ENCODE measurements at places on chromosomes 16 and 17.
A peak's percentile ranks its signal among the peaks of the same experiment; 100 is the strongest.

GRCh38 chr16:66936889-66937554, 1.7 kb downstream of the CES2 start:
- peak overlapping the region; percentile 96 for H3K27ac ChIP-seq
- no peaks in the 10 kb centered on the region for H3K27me3 ChIP-seq
- H3K36me3 ChIP-seq: peaks cover 51% of the 10 kb centered on the region
- no peak for DNase-seq
- H3K4me1 ChIP-seq: peaks cover 41% of the 10 kb centered on the region
- peak overlapping the region; percentile 93 for H3K4me3 ChIP-seq

- H3K27ac ChIP-seq: peak overlapping the region; percentile 87
- no peaks in the 10 kb centered on the region for H3K27me3 ChIP-seq
- peak overlapping the region; percentile 2 for H3K4me3 ChIP-seq
- H3K36me3 ChIP-seq: peaks cover 4% of the 10 kb centered on the region
Measured at GRCh38 chr17:27504188-27504995, 48.1 kb downstream of the KSR1 start.

- peaks cover 8% of the 10 kb centered on the region for H3K4me1 ChIP-seq
- no peak overlapping the region for H3K4me3 ChIP-seq
- peak overlapping the region; percentile 77 for H3K27ac ChIP-seq
- no peaks in the 10 kb centered on the region for H3K27me3 ChIP-seq
Measured at GRCh38 chr16:3999479-4000325, 116.5 kb downstream of the ADCY9 start.

DNA sequence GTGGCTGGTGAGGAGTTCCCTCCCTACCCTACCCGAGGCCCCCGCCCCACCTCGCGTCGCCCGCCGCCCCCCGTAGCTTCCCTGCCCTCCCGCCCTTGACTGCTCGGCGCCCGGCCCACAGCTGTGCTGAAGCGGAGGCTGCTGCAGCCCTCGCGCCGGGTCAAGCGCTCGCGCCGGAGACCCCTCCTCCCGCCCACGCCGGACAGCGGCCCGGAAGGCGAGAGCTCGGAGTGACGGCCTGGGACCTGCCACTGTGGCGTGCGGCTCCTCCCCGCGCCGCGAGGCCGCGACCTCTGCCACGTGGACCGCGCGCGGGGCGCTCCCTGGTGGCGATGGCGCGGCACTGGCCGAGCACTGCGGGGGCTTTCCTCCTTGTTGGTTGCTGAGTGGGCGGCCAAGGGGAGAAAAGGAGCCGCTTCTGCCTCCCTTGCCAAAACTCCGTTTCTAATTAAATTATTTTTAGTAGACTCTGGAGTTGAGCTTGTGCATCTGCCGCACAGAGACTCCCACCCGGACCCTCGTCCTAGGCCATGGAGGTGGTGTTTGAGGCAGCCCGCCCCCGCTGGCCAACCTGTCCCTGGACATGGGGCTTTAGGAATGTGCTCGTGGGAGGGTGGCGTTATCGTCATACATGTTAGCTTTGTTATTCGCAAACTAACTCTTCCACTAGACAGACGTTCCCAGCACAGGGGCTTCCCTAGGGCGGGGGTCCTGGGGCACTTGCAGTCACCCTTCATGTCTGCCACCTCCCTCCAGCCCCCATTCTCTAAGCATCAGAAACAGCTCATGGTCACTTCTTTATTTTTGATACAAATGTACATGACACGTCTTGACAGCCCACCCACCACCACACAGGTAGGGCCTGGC, 4.4 kb downstream of the TP53I13 start:
- peaks cover 63% of the 10 kb centered on the region for H3K36me3 ChIP-seq
- H3K4me1 ChIP-seq: peaks cover 65% of the 10 kb centered on the region
- peak overlapping the region; percentile 94 for H3K27ac ChIP-seq
- H3K4me3 ChIP-seq: no peak overlapping the region

- DNase-seq: no peak
- H3K36me3 ChIP-seq: no peaks in the 10 kb centered on the region
- no peaks in the 10 kb centered on the region for H3K27me3 ChIP-seq
- no peak overlapping the region for H3K27ac ChIP-seq
Measured at GRCh38 chr16:27108826-27109665, 42.3 kb downstream of the C16orf82 start.

DNA sequence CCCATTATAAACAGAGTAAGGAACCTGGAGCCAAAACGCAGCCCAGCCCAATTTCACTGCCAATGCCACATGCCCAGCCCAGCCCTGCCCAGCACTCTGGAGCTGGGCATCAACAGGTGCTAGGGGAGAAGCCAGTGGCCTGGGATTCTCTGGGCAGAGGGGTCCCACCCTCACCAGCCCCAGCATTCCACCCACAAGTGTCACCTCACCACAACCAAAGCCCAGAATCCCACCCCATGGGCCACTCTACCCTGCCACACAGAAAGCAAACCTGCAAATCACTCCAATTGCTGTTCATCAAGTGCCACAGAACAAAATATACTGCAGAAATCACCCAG, 102.5 kb upstream of the CDH5 start:
- H3K4me1 ChIP-seq: peaks cover 9% of the 10 kb centered on the region
- H3K27me3 ChIP-seq: no peaks in the 10 kb centered on the region
- no peak overlapping the region for H3K4me3 ChIP-seq
- no peak for DNase-seq
- H3K36me3 ChIP-seq: no peaks in the 10 kb centered on the region
- no peak overlapping the region for H3K27ac ChIP-seq

GRCh38 chr16:4428500-4428899, 2.8 kb downstream of the DNAJA3 start:
- H3K4me1 ChIP-seq: peaks cover 11% of the 10 kb centered on the region
- DNase-seq: no peak
- peaks cover 19% of the 10 kb centered on the region for H3K36me3 ChIP-seq
- no peak overlapping the region for H3K4me3 ChIP-seq
- H3K27ac ChIP-seq: no peak overlapping the region

- no peaks in the 10 kb centered on the region for H3K36me3 ChIP-seq
- H3K27me3 ChIP-seq: peaks cover 25% of the 10 kb centered on the region
- H3K27ac ChIP-seq: no peak overlapping the region
- H3K4me1 ChIP-seq: peaks cover 9% of the 10 kb centered on the region
- DNase-seq: no peak
Measured at GRCh38 chr16:66580605-66581209, 1.4 kb downstream of the CMTM2 start.

DNA sequence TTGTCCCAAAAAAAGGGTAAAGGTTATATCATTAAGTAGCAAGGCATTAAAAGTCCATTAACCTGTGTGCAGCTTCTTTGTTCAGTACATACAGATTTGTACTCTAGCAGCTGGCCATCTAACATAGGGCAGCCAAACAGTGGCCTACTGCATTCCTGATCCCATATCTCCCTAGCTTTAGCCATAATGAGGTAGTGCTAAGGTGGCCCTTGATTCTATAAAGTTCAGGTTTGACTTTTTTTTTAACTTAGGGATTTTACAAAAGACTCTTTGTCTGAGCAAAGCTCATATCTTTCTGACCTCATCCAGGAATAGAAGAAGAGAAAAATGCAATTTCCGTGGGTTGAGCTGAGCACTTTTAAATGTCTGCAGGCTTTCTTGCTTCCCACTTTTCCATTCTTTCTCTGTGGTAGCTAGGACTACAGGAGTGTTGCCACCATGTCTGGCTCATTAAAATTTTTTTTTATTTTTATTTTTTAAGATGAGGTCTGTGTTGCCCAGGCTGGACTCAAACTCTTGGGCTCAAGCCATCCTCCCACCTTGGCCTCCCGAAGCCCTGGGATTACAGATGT, 19.5 kb upstream of the CDC6 start:
- H3K36me3 ChIP-seq: peaks cover 52% of the 10 kb centered on the region
- no peaks in the 10 kb centered on the region for H3K27me3 ChIP-seq
- no peak for DNase-seq
- no peaks in the 10 kb centered on the region for H3K4me1 ChIP-seq
- peak overlapping the region; percentile 16 for H3K27ac ChIP-seq
- H3K4me3 ChIP-seq: no peak overlapping the region

DNA sequence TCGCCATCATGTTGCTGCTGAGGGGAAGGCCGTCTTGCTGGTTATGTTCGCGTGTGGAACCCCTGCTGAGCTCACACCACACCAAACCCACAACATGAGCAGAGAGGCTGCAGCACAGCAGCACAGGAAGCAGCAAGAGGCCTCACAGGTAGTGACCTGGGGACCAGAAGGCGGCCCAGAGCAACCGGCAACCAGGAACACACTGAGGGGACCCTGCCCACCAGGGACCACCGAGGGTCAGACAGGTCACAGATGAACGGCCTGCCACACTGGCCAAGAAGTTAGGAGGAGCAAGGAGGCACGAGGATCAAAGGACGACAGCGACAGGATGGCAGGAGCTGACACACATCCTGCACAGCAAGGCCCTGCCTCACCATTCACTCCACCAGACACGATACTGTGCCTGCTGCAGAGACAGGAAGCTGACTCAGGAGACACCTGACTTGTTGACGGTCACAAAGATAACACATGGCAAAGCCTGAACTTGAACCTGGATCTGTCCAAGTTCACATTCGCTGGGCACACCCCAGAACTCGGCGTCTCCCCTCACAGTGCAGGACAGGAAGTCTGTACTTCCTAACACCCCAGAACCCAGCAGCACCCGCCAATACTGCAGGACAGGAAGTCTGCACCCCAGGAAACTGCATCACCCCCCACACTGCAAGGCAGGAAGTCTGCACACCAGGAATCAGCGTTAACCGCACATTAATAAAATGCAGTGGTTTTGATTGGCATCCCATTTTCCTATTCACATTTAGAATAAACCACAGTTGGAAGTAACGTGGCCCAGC, 98.5 kb downstream of the ZNF778 start:
- H3K27me3 ChIP-seq: no peaks in the 10 kb centered on the region
- H3K27ac ChIP-seq: peak overlapping the region; percentile 8
- H3K4me3 ChIP-seq: no peak overlapping the region
- peak; percentile 59 for DNase-seq
- peaks cover 23% of the 10 kb centered on the region for H3K4me1 ChIP-seq

DNA sequence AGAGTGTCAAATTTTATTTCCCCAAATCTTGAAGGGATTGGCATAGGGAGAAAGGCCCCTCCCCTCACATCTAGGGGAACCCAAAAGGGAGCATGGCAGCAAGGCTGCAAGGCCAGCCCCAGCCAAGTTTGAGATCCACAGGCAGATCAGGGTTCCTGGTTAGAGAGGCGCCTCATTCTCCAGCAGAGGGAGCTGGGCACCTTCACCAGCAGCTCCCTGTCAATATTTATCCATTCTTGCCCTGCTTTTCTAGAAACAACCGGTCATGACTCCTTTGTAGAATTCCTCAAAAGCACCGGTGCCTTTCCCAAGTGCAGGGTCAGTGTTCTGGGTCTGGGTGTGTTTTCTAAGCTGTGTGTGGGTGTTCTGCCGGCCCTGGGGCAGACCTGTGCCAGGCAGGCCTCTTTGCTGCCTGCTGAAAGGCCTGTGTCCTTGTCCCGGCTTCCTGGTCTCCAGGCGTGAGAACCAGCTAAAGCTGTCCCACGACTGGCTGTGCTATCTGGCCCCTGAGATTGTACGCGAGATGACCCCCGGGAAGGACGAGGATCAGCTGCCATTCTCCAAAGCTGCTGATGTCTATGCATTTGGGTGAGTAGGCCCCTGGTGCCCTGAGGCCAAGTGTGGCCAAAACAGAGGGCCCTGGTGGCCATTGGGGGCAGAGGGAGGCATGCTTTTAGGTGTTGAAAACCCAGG, 21.2 kb upstream of the LGALS9 start:
- H3K27me3 ChIP-seq: no peaks in the 10 kb centered on the region
- peaks cover 86% of the 10 kb centered on the region for H3K36me3 ChIP-seq
- DNase-seq: peak; percentile 20
- no peak overlapping the region for H3K27ac ChIP-seq
- no peak overlapping the region for H3K4me3 ChIP-seq
- H3K4me1 ChIP-seq: no peaks in the 10 kb centered on the region

DNA sequence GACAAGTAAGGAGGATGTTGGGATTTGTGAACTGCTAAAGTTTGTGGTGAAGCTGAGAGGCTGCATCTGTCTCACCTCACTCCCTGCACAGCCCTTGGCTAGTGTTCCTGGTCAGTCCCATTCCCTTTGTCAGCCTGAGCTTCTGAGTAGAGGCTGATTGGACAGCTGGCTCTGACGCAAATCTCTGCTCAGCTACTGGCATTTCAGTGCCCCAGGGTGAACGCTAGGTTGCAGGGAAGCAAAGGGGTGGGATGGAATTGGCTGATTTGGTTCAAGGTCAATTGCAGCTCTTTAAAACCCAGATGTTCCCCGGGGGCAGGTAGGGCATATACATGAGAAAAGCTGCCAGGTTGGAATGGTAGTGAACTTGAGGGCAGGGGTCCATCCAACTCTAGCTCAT, 23.1 kb upstream of the CNOT1 start:
- no peak overlapping the region for H3K27ac ChIP-seq
- H3K27me3 ChIP-seq: no peaks in the 10 kb centered on the region

DNA sequence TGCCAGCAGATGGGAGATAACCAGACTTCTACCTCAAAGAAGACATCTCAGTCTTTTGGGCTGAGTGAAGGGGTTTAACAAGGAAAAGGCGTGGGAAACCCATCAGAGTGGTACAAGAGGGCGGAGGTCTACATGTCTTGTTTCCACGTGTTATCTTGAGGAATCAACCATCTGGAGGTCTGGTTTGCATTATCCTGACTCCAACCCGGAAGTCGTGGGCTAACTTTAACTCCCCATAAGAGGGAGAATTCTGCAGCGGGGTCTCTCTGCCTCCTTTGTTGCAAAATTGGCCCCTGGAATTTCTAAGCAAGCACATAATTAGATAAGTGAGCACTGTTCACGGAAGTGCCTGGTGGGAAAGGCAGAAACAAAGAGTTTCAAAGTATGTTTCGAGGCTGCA, 398.7 kb upstream of the C16orf82 start:
- no peaks in the 10 kb centered on the region for H3K36me3 ChIP-seq
- DNase-seq: no peak
- peaks cover 2% of the 10 kb centered on the region for H3K27me3 ChIP-seq
- H3K4me3 ChIP-seq: no peak overlapping the region

- H3K27me3 ChIP-seq: no peaks in the 10 kb centered on the region
- peak; percentile 72 for DNase-seq
Measured at GRCh38 chr16:85156440-85156839, 44.2 kb upstream of the CIBAR2 start.

- no peaks in the 10 kb centered on the region for H3K27me3 ChIP-seq
- H3K36me3 ChIP-seq: peaks cover 11% of the 10 kb centered on the region
- no peak overlapping the region for H3K27ac ChIP-seq
- H3K4me1 ChIP-seq: no peaks in the 10 kb centered on the region
- H3K4me3 ChIP-seq: no peak overlapping the region
Measured at GRCh38 chr17:64599187-64599676, 62.9 kb downstream of the SMURF2 start.

DNA sequence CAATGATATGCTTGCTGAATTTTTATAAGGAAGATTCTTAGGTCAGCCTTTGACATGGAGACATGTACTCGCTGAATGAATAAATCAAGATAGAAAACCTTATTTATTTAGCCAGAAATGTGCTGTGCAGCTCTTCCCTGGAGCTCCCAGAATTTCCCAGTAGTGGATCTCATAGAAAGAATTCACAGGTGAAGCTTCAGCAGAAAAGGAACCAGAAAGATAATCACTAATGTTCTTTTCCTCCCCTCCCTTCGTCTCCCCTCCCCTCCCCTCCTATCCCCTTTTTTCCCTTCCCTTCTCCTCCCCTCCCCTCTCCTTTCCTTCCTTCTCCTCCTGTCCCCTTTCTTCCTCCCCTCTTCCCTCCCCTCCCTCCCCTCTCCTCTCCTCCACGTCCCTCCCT, 158.2 kb downstream of the MAP2K6 start:
- no peak overlapping the region for H3K4me3 ChIP-seq
- H3K27me3 ChIP-seq: peaks cover 9% of the 10 kb centered on the region
- DNase-seq: no peak
- H3K27ac ChIP-seq: no peak overlapping the region

GRCh38 chr16:87127061-87127765, 190.0 kb downstream of the C16orf95 start:
- H3K4me1 ChIP-seq: peaks cover 16% of the 10 kb centered on the region
- H3K4me3 ChIP-seq: no peak overlapping the region
- DNase-seq: peak; percentile 13
- H3K36me3 ChIP-seq: no peaks in the 10 kb centered on the region
- H3K27ac ChIP-seq: peak overlapping the region; percentile 60
- peaks cover 9% of the 10 kb centered on the region for H3K27me3 ChIP-seq

- no peak for DNase-seq
- peaks cover 2% of the 10 kb centered on the region for H3K36me3 ChIP-seq
- no peaks in the 10 kb centered on the region for H3K4me1 ChIP-seq
- H3K27me3 ChIP-seq: no peaks in the 10 kb centered on the region
Measured at GRCh38 chr17:27872776-27873175, 20.4 kb downstream of the LYRM9 start.

All from large intestine (tissue), 12 donors.